Upper lobe of right lung (tissue), 1 donor: ENCODE measurements at places on chromosomes 12 and 14. TPM values are rescaled to one million over a fixed set of nuclear protein-coding genes. Genes with fewer than 3 reads are reported as not detected.

The PCED1B gene
- 7.6 TPM for total RNA-seq

The MEG3 gene
- 15.6 TPM for total RNA-seq

The MGP gene
- 472 TPM for total RNA-seq

The ASB2 gene
- total RNA-seq, result 3.2 TPM

The PRIMA1 gene
- total RNA-seq, result 1.9 TPM

The POTEM gene
- total RNA-seq, result not detected

The FBXW8 gene
- total RNA-seq, result 16.8 TPM

The CLEC7A gene
- total RNA-seq, result 51.1 TPM

The SMAGP gene
- 34.2 TPM for total RNA-seq

The HOXC5 gene
- not detected for total RNA-seq

The SLC25A47 gene
- not detected for total RNA-seq

The KERA gene
- not detected for total RNA-seq

The TAS2R19 gene
- total RNA-seq, result 3.2 TPM

The CMA1 gene
- total RNA-seq, result 1.4 TPM

The TAS2R46 gene
- 1.3 TPM for total RNA-seq

The RD3L gene
- total RNA-seq, result not detected

The LUM gene
- total RNA-seq, result 361 TPM

The SOCS2 gene
- 23.8 TPM for total RNA-seq

The LRRIQ1 gene
- 0.67 TPM for total RNA-seq

The TBX3 gene
- 35.9 TPM for total RNA-seq
